Sigmoid colon (tissue), 7 donors: ENCODE measurements at places on chromosomes 4 and X.

DNA sequence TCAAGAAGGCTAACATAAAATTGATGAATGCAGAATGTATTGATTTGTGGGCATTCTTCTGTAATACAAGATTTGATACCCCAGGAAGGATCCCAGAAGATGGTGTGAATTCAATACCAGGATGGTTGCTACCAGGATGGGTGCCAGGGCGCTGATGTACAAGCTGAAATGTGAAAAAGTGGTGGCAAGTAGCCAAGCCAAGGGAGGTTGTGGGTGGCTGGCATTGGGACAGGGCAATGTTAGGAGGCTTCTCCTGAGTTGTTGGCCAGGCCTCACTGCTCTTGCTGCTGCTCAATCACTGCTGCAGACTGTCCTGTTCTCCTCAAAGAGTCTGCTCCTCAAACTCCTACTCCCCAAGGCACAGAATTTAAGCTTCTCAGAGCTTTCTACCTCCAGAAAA lies 77.1 kb downstream of the RBM46 start:
- no peak for DNase-seq

DNA sequence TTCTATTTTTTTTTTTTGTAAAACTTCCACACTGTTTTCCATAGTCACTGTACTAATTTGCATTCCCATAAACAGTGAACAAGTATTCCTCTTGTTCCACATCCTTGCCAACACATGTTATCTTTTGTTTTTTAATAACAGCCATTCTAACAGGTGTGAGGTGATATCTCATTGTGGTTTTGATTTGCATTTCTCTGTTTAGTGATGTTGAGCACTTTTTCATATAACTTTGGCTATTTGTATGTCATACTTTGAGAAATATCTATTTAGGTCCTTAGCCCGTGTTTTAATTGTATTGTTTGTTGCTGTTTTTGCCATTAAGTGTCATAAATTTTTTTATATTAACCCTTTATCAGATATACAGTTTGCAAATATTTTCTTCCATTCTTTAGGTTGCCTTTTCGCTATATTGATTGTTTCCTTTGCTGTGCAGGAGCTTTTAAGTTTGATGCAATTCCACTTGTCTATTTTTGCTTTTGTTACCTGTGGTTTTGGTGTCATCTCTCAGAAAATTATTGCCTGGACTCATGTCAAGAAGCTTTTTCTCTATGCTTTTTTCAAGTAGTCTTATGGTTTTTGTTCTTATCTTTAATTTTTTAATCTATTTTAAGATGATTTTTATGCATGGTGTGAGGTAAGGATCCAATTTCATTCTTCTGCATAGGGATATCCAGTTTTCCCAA lies 27.9 kb upstream of the NDNF start:
- DNase-seq, result no peak

DNA sequence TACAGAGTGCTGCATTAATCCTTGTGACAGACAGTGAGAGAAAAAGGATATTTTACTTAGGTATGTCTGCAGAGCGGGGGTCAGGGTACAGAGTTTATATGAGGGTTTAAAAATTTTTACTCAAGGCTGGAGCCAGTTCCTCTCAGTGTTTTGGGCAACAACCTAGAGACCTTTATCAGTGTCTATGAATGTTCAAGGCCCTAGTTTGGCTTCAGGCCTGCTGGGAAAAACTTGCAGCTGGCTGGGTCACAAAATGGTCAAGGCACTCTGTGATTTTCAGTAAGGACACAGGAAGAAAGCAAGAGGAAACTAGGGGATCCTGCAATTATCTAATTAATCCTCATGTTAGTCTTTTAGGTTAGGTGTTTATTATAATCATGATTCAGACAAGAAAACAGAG lies 10.8 kb upstream of the C4orf54 start:
- DNase-seq, result no peak

- DNase-seq, result no peak
Measured at GRCh38 chrX:8939322-8939721, 94.6 kb downstream of the FAM9B start.

DNA sequence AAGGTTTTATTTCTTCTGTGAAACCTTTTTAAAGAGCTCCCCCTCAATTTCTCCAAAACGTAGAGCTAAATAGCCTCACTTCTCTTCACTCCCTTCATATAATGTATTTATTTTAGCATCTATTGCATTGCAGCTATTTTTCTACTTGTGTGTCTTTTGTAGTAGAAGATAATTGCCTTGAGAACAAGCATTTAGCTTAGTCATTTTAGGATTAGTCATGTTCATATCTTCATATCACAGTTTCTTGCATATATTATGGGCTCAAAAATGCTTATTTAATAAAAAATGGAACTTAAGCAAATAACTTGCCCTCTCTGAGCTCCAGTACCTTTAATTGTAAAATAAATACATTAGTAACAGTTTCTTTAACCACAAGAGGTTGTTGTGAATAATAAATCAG lies 72.1 kb upstream of the SPANXC start:
- no peak for DNase-seq

DNA sequence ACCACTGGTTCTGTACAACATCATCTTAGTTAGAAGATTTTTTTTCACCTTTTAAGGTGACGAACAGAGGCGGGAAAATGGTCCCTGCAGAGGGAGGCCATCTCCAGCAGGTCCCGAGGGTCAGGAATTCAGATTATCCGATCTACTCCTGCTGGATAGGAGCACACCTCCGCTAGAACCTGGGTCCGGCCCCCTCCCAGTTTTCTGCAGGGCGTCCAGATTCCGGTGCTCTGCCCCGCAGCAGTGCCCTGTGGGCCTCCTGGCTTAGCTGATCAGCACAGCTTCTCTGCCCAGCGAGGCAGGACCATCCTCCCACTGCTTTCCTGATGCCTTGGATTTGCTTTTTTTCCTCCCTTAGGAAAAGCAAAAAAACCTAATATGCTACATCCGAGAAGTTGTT lies 2.3 kb downstream of the TBL1X start:
- no peak for DNase-seq
